Fibroblast of the aortic adventitia (primary cell): ENCODE measurements at places on chromosomes 2 and 18.

DNA sequence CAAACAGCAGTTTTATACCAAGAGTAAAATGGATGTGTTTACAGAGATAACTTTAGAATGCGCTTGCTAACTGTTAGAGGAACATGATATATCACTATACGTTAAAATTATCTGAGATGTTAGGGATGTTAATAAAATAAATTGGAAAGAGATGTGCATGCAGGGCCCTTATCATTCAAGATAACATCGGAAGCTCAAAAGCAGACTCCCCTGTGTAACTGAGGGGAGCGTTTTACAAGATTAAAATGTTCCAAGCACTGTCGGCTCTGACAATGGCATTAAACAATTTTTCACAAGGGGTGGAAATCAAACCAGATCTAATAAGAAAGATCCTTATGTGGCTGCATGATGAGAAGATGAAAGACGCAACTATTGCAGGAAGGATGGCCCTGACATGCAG, 53.3 kb upstream of the DCC start:
- no peak for DNase-seq

DNA sequence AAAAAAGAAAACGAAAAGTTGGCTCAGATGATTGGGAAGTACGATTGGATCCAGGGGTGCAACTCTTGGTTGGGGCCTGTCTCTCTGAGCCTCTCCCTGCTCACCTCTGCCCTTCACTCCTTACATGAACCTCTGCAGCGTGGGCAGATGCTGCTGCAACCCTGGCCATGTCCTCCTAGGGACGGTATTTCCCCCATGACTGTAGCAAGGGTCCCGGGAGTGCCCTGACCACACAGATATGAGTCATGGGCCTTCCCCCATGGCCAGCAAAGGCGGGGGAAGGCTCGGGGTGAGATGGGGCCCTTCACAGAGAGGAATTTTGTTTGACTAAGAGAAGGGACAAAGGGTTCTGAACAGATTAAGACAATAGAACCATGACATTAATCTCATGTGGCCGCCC, 129.0 kb downstream of the NCK2 start:
- DNase-seq, result peak; percentile 31

- no peak for DNase-seq
Observed at GRCh38 chr2:40470822-40471813, 19.2 kb upstream of the SLC8A1 start.

- peak; percentile 14 for DNase-seq
Observed at GRCh38 chr2:12870692-12871091, 154.0 kb downstream of the TRIB2 start.

DNA sequence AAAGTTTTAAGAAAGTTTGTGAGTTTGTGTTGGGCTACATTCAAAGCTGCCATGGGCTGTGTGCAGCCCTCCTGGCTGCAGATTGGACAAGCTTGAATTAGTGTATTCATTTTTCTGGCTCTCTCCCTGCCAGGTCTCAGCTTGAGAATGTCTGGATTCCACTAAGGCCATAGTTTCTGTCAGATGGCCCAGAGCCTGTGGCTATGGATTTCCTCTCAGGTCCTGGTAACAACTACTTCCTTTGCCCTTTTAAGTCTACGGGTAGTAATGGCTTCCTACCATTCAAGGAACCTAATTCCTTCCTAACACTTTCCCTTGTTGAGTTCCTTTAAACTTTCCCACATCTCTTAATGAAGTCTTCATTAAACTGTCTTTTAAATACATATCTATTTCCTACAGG, 24.3 kb upstream of the PSMD14 start:
- peak; percentile 36 for DNase-seq

DNA sequence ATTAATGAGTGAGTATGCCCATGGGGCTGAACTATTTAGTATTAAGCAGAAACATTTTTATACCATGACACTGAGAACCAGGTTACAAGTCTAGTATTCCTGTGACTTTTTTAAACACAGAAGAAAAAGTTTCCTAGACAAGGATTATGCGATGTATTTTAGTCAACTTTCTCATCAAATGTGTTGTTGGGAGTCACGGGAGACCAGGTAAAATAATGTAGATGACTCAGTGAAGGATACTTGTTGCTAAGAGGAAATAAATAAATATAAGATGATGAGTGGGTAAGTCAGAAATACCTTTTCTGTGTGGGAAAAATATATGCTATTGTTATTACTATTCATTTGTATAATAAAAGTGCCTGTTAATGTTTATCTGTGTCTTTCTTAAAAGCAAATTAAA, 23.4 kb downstream of the MBD5 start:
- no peak for DNase-seq

- no peak for DNase-seq
Observed at GRCh38 chr18:39072970-39073369, 1507.4 kb upstream of the CELF4 start.

- DNase-seq, result no peak
Observed at GRCh38 chr2:54881759-54882158, 158.3 kb downstream of the EML6 start.

- DNase-seq, result no peak
Observed at GRCh38 chr2:232541195-232541960, 1.9 kb downstream of the CHRNG start.

- no peak for DNase-seq
Observed at GRCh38 chr18:55866886-55867285, 278.9 kb upstream of the TCF4 start.

DNA sequence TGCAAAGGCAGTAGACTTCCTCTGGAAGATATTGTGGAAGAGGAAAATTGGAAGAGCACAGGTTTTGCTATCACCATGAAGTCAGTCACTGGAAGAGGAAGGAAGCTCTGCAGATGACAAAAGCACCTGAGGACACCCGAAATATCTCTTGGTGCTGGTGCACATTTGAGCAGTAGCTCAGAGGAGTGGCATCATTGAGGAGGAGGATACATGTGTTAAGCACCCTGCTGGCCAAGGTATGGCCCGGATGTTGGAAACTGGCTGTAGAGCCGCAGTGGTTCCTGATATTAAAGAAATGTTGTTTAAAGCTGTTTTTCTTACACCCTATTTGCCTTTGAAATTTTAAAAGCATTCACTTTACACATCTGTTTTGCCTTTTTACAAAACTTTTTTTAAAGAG, 32.7 kb upstream of the SCYGR2 start:
- no peak for DNase-seq

GRCh38 chr18:36294031-36294430, 3.5 kb upstream of the FHOD3 start:
- DNase-seq, result no peak

GRCh38 chr2:47503481-47504070, 100.6 kb downstream of the MSH2 start:
- DNase-seq, result no peak

DNA sequence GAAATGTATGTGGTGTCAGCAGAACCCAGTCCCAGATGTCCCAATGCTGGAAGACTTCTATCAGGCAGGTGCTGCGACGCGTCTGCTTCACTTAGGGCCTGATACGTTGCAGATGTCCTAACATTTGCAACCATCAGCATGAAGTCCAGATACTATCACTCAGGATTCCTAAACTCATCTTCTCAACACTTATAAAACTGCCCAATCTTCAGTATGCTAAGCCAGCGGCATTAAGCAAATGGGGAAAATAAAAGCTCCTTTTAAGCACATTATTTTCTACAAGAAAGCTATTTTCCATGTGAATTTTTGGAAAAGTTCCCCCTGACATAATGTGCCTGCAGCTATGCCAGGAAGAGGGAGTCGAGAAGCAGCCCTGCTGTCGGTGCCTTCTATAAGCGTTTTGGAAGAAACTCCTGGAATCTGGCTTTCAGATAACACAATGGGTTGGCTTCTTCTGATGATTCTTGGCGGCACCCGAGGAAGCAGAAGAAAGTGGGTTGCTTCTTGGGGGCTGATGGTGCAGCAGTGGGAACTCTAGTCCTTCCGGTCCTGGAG, 60.7 kb upstream of the ITGA6 start:
- no peak for DNase-seq

DNA sequence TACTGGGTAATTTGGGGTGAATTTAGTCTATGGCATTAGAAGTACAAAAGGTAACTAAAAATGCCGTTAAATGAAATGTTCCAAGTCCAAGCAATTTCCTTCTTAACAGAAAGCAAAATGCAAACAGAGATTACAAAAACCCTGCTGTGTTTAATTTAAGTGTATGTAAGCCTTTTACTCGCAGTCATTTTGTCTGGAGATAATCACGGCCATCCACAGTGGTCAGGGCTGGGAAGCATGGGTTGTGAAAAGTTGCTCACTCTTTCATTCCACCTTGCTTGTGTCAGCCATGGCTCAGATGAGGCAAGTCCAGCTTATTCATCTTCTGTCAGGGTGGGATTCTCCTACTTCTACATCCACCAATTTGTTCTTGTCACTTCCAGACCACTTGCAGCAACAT, 983.6 kb upstream of the ZEB2 start:
- no peak for DNase-seq

DNA sequence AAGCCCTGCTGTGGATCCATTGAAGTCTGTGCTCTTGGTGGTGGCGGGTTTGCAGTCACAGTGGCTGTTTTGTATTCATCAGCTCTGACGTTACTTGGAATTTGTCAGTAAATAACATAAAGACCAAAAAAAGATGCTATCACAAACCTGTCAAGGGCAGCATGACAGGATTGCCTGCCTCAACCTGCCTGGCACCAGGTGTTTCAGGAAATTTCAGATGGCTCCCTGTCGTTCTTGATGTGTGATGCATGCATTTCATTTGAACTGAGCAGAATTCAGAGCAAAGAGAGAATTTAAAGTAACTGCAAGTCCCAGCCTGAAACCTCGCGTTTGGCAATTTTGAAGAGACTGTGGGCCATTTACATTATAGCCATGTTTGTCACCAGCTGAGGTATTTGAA, 50.3 kb upstream of the EPC2 start:
- DNase-seq, result no peak

- DNase-seq, result no peak
Observed at GRCh38 chr18:47528343-47528742, 276.9 kb upstream of the SKOR2 start.

DNA sequence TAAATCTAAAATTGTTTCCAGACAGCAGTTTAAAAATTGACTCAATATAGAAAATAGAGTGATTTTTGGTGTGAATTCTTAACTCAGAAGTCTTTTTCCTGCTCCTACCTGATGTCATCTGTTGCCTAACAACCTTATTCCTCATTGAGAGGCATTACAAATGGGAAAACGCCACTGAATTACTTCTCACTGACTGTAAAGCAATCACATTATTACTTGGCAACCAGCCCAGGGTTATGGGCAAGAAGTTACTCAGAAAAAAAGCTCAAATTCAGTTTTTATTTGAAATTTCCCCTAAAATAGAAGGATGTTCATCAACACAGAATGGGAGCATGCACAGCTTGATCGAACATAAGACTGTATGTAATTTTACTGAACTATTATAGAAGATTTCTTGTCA, 201.8 kb upstream of the GULP1 start:
- DNase-seq, result peak; percentile 3

GRCh38 chr2:120540719-120541552, 194.7 kb upstream of the GLI2 start:
- DNase-seq, result no peak

GRCh38 chr2:155404433-155405002, 706.0 kb downstream of the KCNJ3 start:
- no peak for DNase-seq

GRCh38 chr18:43661570-43661969, 384.3 kb upstream of the SYT4 start:
- DNase-seq, result peak; percentile 74

DNA sequence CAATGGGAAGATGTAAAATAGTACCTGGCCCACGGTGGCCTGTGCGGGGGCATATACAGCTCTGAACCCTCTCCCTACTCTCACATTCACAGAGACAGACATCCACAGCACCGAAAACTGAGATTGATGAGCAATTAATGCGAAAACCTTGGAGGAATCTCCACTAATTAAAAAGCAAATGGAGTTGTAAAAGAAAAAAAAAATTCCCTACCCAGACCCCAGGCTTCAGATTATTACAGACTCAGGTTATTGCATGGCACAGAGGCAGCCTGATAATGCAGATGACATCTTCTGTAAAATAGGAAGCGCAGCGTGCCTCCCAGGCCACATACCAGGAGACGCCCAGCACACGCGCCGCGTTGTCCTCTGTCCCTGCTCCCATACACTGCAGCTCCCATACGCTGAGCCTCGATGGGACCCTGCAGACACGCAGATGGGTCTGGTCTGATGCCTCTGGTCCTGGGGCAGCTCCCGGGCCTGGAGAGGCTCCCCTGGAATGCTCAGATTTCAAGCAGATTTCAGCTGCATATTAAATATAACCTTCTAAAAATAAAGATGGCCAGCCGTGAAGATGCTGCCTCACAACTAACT, 496.1 kb upstream of the MYT1L start:
- DNase-seq, result no peak

DNA sequence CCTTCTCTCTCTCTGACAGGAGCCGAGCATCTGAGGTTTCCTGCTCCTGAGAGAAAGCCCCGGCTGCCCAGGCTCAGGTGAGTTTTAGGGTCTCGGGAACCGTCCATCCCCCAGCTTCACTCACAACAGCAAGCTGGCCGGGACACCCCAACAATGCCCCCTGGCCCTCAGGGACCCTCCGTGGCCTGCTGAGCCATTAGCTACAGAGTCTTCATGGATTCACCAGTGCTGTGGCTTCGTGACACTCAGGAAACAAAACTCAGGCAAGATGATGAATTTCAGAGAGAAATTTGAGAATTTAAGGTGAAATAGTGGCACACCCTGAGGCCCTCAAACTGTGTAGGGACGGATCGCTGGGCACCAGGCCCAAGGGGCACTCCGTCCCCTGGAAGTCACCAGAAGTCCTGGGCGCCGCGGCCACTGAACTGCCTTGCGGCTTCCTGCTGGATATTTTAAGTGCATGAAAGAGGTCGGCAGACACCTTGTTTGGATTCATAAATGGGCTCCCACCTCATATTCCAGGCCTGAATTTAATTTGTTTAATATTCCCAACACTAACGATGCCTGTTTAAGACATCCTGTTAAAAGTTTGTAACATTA, 368.3 kb upstream of the SALL3 start:
- DNase-seq, result no peak

DNA sequence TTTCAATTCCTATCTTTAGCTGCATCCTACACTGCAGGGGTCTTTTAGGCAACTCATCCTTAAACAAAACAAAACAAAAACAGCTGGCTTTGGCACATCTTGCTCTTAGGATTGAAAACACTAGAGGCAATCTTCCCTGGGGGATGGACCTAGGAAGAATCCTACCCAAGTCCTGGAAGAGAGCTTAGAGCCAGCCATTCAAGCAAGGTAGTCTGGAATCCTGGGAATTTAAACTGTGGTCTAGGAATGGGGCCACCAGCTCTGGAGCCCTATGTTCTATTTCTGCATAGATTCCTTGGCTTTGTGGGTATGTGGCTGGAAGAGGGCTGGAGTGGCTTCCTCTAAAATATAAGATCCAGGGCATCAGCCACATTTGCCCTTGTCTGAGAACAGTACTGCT, 27.7 kb downstream of the MYL1 start:
- DNase-seq, result no peak

DNA sequence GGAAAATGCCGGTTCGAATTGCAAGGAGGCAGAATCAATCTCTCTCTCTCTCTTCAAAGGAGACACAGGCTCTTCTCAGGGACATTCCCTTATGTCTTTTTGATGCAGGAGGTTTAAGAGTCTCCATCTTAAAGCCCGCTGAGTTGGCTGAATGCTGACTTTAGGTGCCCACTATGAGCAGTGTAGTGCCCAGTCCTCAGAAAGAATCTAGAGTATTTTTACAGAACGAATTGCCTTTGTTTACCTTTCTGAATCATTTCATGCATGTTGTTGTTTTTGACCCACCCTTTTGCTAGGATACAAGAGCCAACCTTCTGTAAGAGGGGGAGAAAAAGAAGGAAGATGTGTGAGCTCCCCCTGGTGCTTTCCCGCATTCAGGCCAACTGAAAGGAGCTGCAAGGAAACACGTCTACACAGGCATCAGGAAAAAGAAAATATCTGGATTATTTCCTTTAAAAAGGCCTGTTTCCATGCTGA, 193.5 kb upstream of the TCF4 start:
- peak; percentile 77 for DNase-seq
